ENCODE measurements at places on chromosomes 13 and 19.

DNA sequence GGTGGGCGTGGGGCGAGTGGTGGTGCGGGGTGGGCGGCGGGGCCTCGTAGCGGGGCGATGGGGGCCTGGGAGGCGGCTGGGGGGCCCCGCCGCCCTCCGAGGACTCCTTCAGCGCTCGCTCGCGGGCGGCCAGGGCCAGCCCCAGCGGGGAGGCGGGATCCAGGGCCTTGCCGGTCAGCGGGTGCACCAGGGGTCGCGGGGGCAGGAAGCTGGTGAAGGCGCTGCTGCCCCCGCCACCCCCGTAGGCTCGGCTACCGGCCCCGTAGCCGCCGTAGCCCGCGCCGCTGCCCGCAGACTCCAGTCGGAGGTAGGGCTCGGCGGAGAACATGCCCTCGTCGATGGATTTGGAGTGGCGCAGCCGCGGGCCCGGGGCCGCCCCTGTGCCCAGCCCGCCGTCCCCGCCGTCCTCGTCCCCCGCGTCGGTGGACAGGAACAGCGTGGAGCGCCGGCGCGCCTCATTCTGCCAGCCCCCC lies 18.6 kb downstream of the C19orf81 start:
- no peak for DNase-seq

- DNase-seq, result no peak
These were observed 196.5 kb upstream of the TSHZ3 start for GRCh38 chr19:31545777-31546176.

DNA sequence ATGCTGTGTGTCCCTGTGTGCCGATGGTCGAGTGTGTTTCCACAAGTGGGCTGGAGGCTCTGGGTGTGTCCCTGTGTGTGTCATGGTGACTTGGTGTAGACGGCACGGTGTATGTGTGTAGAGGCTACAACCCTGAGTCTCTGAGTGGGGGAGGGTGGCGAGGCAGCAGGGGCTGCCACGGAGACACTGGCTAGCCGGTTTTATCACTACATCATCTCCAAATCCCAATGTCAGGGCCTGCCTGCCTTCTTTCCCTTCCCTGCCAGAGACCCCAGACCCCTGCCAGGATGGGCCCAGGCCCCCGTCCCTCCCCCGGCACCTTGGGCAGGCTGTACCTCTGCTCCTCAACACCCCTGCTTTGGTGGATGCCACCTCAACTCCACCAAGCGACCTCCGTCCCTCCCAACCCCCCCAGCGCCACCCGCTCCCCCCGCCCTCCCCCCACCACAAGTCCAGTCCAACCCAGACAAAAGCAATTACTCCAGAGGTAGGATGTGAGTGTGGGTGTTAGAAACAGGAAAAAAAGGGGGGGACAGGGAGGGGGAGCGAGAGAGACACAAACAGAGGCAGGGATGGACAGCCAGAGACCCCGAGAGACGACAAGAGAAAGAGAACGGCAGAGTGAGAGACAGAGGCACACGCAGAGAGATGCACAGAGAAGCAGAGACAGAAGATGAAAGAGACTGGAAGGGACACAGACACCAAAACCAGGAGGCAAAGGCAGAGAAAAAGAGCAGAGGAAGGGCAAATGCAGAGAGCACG lies 21.6 kb upstream of the POU2F2 start:
- DNase-seq, result peak; percentile 36

DNA sequence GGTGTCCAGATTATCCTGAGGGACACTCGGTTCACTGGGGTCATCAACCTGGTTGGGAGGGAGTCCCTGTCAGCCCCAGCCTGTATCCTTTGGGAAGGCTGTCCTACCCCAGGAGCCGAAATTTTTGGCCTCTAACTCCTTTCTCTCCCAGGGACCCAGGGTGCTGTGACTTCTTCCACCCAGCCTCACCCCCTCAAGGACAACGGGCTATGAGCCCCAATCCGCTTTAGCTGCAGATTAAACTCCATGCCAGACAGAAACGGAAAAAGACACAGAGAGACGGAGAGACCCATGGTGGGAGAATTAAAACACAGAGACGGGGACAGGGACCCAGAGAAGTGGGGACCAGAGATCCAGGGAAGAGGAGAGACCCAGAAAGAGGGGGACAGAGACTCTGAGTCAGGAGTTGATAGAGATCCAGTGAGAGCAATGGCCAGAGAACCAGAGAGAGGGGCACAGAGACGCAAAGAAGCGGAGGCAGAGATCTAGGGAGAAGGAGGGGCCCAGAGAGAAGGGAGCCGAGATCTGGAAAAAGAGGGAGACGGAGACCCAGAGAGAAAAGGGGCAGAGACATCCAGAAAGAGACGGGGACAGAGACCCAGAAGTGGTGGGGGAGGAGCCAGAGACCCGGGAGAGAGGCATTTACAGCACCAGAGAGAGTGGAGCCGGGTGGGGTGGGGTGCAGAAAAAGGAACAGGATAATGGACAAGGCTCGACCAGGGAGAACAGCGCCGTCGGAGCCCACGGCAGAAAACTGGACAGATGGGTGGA lies 703 bp downstream of the SLC17A7 start:
- DNase-seq, result no peak

DNA sequence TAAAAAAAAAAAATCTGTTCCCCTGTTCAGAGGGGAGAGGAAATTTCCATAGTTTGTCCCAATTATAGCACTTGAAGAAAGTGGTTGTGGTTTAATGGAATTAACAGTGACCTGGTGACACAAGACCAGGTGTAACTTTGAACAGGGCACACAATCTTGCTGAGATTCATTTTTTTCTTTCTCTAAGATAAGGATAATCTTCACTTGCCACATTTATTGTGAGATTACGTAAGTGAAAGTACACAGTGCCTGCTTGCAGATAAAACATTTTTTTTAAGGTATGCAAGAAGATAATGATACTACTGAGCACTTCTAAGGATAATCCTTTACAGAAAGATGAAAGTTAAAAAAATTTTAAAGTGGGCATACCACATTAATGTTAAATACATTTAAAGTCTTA lies 448.1 kb downstream of the DIAPH3 start:
- no peak for DNase-seq

GRCh38 chr13:73902296-73902695 lies 231.9 kb downstream of the KLF12 start:
- no peak for DNase-seq

DNA sequence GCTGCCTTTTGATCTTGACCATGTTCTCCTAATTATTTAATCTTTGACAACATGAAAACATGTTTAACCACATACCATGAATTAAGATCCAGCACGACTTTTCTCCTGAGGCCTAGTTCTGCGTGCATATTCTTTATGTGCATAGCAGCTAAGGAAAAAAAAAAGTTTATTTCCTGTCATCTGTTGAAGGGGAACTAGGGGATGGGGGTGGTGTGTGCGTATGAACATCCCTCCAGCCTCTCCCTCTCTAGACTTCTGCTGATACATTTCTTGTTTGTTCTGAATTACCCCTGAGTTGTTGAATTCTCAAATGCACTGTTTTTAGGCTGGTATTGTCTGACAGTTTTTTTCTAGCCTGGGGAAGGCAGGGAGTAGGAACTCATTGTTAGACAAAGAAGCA lies 543.3 kb downstream of the FGF9 start:
- no peak for DNase-seq

- no peak for DNase-seq
These were observed 15.3 kb downstream of the CKM start for GRCh38 chr19:45307361-45307760.

GRCh38 chr19:12453495-12453894 lies 12.7 kb upstream of the ZNF443 start:
- DNase-seq, result no peak

- DNase-seq, result no peak
These were observed 21.5 kb downstream of the NFIX start for GRCh38 chr19:13016628-13017305.

- DNase-seq, result no peak
These were observed 546.4 kb upstream of the SLITRK5 start for GRCh38 chr13:87124785-87125074.

DNA sequence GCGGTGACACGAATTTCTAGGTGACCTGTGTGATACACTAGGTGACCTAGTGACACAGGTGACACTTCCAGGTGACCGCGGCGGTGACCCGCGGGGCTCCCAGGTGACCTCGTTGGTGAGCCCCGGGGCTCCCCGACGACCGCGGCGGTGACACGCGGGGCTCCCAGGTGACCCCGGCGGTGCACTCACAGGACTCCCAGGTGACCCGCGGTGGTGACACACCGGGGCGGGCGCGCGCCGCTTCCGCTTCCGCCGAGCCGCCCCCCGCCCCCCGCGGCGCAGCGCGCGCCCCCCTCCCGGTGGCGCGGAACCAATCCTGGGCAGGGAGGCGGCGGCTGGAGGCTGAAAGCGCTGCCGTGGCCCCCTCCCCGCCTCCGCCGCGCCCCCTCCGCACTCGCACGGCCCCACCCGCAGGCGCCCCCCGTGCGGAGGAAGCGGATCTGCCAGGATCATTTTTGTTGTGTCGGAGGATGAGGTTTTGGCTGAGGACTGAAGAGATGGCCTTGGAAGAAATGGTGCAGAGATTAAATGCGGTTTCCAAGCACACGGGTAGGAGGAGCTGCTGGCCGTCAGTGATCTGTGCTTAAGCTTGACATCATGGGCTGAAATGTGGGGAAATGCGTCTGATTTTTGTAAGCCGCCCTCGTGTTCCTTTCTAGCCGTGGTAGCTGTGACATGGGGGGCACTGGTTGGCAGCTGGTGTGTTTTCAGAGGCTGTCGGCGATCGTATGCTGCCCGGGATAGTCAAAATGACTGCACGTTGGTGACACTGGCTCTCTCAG lies at the start of gene MCF2L:
Gene MCF2L, plus strand, starts transcription at position 305 of the 782 bp plus-strand sequence. Its CDS starts 166 bp downstream, at position 471.
- DNase-seq, result peak; percentile 74

- DNase-seq, result no peak
These were observed 34.4 kb downstream of the STARD13 start for GRCh38 chr13:33251131-33251661.

GRCh38 chr13:27440408-27440807 lies 10.0 kb downstream of the MTIF3 start:
- no peak for DNase-seq

- no peak for DNase-seq
These were observed 2.0 kb downstream of the UHRF1 start for GRCh38 chr19:4911314-4911713.

DNA sequence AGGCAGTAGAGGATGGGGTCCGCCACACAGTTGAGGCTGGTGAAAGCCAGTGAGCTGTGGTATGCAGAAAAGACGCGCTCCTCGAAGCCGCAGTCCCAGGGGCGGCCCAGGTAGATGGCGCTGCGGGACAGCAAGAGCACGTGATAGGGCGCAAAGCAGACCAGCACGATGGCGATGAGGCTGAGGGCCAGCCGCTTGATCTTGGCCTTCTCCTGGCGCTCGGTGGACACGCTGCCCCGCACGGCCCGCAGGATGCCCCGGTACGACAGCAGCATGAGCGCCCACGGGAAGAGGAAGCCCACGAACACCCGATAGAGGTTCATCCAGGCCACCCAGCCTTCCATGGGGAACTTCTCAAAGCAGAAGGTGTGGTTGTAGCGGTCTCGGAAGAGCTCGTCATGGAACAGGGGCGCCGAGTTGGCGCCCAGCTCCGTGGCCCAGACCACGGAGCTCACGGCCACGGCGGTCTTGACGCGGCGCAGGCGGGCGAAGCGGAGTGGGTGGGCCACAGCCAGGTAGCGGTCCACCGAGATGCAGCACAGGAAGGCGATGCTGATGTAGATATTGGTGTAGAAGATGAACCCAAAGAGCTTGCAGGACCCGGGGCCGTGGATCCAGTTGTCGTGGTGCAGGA lies 6.5 kb upstream of the OPA3 start:
- DNase-seq, result peak; percentile 14

DNA sequence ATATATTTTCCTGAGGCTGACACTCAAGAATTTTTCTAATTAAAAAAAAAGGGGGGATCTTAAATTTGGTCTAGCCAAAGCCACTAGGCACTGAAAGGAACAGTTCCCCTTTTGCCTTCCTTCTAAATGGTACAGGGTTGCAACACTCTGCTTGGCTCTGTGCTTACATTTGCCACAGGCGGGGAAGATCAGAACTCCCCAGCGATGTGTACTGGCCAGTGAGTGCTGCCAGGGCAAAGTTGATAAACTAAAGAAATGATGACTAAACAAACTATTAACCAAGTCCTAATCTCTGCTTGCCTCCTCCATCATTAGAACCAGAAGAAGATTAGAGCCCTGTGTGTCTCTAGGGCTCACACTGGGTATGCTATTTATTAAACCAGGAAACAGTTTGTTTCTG lies 75.3 kb upstream of the SCEL start:
- no peak for DNase-seq

- DNase-seq, result no peak
These were observed 2.5 kb downstream of the NFIC start for GRCh38 chr19:3368848-3369336.

- no peak for DNase-seq
These were observed 383.7 kb downstream of the DIAPH3 start for GRCh38 chr13:59780058-59780457.

- no peak for DNase-seq
These were observed 38.6 kb upstream of the FBXL3 start for GRCh38 chr13:77065461-77066147.

DNA sequence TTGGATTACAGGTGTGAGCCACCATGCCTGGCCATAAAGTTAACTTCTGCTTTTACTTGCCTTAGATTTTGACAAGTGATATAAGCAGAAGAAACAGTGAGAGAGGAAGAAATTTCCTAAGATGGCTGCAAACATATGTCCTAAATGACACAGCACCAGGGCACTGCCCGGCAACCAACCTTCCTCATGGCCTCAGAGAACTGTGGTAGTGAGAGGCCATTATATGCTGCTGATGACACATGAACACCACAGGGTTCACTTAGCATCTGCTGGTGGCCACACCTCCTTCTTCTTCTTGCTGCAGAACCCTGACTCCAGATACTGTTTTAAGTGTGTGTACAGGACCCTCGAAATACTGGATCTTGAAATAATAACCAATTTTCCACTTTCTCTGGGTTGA lies 88.2 kb downstream of the KCTD12 start:
- DNase-seq, result no peak

- no peak for DNase-seq
These were observed 56.8 kb upstream of the KLF12 start for GRCh38 chr13:74190999-74191398.

DNA sequence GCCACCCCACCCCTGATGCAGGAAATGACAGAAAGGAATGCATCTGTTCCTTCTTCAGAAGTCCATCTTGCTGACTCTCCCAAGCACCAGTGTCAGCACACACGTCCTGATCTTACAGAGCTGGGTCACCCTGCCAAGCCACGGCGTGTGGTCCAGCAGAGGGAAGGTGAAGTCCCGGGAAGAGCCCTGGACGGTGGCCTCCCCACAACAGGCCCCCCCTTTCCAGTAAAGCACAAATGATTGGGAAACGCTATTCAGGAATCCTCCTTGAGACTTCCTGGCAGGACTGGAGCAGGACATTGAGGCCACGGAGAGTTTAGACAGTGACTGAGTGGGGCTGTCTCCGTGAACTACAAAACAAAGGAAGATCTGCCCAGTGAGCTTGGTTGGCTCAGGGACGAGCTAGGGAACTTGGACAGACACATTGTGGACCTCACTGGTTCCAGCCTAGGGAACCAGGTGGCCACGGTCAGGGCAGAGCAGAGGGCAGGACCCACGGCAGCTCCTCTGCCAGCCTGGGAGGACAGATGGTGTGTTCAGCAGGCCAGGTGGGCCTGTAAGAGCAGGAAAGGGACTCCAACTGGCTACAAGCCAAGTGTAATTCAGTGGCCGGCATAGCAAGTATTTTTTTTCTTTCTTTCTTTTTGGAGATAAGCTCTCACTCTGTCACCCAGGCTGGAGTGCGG lies 41.7 kb downstream of the ELL start:
- peak; percentile 41 for DNase-seq

GRCh38 chr13:98685146-98685545 lies 67.3 kb downstream of the SLC15A1 start:
- no peak for DNase-seq

GRCh38 chr19:3504735-3505134 lies 1.4 kb upstream of the FZR1 start:
- no peak for DNase-seq
